Chondrocyte (in vitro differentiated cells): ENCODE measurements at places on chromosomes 1 and 21. TPM values are rescaled to one million over a fixed set of nuclear protein-coding genes. Genes with fewer than 3 reads are reported as not detected.

TMCC2 gene
- total RNA-seq, result 4.8 to 5.7 TPM (median 5.5 TPM) in 3 replicates

SLC45A1 gene
- total RNA-seq, result 2.9 to 5.1 TPM (median 4.8 TPM) in 3 replicates

DNA sequence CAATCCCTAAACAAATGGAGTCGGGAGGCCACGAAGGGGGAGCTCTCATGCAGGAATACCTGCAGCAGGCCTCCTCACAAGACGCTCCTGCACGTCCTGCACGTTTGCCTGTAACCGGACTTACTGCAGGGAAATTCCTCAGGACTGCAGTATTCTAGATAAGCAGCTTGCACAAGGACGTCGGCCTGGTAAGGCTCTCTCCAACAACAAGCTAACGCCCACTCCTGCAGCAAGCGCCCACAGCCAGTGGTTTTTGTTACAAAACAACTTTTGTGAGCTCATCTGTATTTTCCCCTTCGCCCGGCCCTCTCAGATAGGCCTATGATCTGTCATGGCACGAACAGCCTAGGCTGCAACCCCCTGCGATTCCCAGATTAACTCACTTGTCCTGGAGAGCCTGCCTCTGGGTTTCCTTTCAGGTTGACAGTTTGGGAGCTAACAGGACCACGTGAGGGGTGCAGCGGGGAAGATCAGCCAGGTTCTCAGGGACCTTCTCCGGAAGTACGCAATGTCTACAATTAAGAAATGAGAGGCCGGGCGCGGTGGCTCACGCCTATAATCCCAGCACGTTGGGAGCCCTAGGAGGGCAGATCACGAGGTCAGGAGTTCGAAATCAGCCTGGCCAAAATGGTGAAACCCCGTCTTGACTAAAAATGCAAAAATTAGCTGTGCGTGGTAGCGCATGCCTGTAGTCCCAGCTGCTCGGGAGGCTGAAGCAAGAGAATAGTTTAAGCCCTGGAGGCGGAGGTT lies 921 bp upstream of the MIB2 start:
- peak overlapping the region; percentile 92 for H3K27ac ChIP-seq
- peak overlapping the region; percentile 93 for H3K4me3 ChIP-seq

DNA sequence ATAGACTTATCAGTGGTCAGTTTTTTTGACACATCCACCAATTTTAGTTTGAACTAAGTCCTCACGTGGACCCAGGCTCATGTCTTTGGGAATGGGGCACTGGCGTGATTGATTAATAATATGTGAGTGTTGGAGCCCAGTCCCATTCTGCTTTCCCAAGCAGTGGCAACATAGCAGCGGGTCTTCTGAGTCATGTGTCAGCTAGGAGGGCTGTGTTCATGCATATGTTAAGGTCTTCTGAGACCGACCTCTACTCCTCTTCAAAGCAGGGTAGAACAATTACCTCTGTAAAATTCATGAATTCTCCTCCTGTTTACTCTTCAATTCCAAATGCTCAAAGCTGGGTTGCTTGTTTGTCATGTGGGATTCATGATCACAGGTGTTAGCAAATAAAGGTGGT lies 291.3 kb downstream of the CAMTA1 start:
- no peak overlapping the region for H3K4me3 ChIP-seq
- H3K36me3 ChIP-seq, result peaks cover 11% of the 10 kb centered on the region
- no peak for DNase-seq
- peaks cover 27% of the 10 kb centered on the region for H3K27me3 ChIP-seq

- DNase-seq, result no peak
- H3K27me3 ChIP-seq, result no peaks in the 10 kb centered on the region
- H3K36me3 ChIP-seq, result peaks cover 6% of the 10 kb centered on the region
- H3K4me1 ChIP-seq, result peaks cover 55% of the 10 kb centered on the region
- H3K27ac ChIP-seq, result peak overlapping the region; percentile 100
These were observed 26.8 kb downstream of the UMODL1 start for GRCh38 chr21:42097860-42098454.

DNA sequence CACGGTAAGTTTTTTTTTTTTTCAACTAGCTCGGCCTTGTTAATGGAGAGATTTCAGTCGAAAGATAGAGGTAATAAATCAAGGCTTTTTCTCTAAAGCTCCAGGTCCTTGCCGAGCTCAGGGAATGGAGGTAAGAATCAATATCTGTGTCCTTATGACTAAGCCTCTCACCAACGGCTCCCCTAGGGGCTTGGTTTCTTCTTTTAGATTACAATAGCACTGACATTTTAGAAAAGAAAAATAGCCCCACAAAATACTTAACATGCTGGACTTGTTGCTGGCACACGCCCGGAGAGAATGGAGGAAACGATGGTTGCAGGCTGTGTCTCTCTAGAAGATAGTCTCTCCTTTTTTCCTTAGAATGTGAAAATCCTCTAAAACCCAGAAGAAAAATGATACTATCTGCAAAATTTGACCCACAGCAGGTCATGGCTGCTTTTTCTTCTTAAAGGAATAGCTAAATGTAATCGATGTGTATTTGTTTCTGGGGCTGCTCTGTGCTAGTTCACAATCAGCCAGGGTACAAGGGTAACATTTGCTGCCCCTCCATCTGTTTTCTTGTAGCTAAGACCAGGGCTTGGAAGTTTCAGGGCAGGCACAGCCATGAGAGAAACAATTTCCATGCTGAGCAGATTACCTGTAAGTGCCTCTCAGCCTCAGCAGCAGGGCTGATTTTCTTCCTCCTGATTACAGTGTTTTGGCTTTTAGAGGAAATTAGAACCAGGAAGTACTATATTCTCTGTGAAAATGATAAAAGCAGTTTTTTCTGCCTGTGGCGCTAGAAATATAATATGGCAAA lies 86.2 kb upstream of the GNG12 start:
- H3K27ac ChIP-seq, result no peak overlapping the region
- no peak for DNase-seq
- H3K27me3 ChIP-seq, result no peaks in the 10 kb centered on the region
- no peak overlapping the region for H3K4me3 ChIP-seq
